ENCODE measurements at places on chromosomes 7 and 10.

- DNase-seq, result no peak
Observed at GRCh38 chr7:41187322-41187721, 515.6 kb downstream of the INHBA start.

- DNase-seq, result no peak
Observed at GRCh38 chr7:83413424-83413823, 235.5 kb downstream of the SEMA3E start.

DNA sequence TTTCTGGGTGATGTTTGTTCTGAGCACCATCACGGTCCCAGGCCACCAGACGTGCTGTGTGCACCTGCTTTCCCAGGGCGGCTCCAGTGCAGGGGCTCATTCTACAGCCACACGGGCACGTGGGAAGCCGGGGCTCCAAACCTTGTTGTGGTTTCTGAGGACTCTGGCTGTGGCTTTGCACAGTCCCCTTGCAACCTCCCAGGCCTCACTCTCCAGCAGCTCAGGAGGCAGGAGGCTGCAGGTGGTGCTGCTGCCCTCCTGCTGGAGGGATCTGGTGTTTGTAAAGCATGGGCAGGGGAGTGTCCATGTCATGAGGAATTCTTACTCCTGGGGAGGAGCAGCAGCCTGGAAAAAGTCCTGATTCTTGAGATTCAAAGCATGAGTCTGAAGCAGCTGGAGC lies 54.3 kb downstream of the INSYN2A start:
- DNase-seq, result no peak

DNA sequence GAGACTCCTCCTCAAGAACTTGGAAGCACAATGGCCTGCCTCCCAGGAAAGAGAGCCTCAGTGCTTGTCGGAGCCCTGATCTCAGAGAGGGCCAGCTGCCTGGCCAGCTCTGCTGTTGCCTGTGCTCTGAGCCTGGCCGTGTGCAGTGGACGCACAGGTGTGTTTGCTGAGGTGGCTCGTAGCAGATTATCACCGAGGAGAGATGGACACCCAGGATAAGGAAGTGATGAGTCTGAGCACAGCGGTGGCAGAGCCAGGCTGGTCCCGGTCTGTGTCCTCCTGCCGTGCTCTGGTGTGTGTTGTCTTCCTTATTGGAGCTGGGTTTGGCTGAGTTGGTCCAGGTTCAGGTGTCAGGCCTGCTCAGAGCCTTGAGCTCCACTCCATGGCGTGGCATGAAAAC lies 208.5 kb downstream of the EBF3 start:
- no peak for DNase-seq

GRCh38 chr10:17512341-17513001 lies 58.1 kb upstream of the ST8SIA6 start:
- no peak for DNase-seq

Measured in CD4-positive, alpha-beta T cell treated with Interleukin-2 at 100 ng/mL for 4 hours (primary cell).